Foreskin keratinocyte (primary cell): ENCODE measurements at places on chromosomes 3 and 15.
A peak's percentile ranks its signal among the peaks of the same experiment; 100 is the strongest.

DNA sequence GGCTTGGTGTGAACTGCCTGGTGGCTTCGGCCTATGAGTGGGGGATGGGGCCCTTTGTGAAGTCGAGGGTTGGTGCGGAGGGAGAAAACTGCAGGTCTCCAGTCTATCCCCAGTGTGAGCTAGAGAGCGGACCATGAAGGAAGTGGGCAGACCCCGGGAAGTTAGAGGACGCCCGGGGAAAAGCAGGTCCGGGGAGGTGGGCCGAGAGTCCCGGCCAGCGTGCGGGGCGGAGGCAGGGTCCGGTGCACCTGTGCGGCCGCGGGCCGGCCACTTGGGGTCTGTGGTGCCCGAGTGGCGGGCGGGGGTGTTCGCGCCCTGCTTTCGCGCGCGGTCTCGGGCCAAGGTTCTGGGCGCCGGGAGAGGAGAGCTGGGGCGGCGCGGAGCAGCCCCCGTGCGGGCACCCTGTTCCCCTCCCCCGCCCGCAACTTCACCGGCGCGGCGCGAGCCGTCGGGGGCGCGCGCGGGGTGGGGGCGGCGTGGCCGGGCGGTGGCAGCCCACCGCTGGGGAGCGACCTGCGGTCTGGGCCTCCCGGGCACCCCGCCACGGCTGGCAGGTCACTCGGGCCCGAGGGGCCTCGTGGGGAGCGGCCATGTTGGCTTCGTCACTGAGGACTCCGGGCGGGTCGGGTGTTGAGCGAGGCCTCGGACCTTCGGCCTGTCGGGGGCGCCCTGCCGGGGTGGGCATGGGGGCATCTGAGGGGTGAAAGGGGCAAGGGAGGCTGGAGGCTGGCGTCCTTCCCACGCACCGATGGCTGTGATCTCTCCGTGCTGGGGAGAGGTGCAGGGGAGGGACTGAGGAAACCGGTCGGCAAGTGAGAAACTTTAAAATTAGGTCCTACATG lies 4.8 kb downstream of the UBE2E1 start:
- DNase-seq = peak; percentile 32

GRCh38 chr3:12920967-12921366 lies 79.6 kb upstream of the RPL32 start:
- DNase-seq = no peak

DNA sequence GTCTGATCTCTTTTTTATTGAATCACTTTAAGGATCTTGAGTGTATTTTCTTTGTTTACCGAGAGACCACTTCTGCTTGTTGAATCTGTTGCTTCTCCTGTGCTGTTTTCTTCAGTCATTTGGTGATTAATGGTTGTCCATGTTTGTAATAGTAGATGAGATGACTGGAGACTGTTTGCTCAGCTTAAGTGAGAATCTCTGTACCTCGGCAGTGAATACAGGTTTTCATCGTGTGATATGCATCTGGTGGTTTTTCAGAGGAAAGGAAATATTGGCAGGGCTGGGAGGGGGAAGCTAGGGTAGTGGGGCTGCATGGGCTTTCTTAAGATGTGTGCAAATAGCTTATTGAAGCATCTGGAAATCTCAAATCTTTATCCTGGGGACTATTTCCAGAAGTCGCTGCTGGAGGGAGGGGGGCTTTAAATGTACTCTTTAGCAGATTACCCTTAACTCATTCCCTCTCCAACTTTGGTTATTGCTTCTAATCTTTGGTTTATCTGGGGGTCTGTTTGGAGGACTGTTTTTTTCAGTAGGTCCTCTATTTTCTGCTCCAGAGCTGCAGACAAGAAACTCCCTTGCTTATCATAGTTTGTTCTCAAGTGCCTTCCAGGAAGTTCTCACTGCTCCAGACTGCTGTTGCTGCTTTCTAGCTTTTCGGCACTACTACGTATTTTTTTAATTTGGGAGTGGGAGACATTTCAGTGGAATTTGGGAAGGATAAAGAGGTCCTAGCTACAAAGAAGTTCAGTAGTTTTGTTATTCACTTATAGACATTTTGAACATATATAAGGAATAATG lies 19.4 kb downstream of the CMTM8 start:
- no peak for DNase-seq

DNA sequence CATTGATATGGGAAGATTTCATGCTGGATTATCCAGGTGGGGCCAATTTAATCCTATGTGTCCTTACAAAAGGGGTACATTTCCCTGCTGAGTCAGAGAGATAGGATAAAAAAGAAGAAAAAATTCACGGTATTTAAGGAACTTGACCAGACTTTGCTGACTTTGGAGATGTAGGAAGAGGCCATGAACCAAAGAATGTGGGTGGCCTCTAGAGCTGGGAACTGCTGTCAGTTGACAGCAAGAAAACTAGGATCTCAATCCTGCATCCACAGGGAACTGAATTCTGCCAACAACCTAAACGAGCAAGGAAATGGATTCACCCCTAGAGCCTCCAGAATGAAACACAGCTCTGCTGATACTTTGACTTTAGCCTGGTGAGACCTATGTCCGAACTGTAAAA lies 148.1 kb upstream of the SLC24A5 start:
- DNase-seq = no peak

- no peak for DNase-seq
These were observed 450.8 kb upstream of the ADAMTS9 start for GRCh38 chr3:65138556-65138955.

GRCh38 chr15:25800761-25801515 lies 62.2 kb downstream of the ATP10A start:
- no peak for DNase-seq

GRCh38 chr15:36152936-36153335 lies 426.5 kb upstream of the CDIN1 start:
- no peak for DNase-seq

DNA sequence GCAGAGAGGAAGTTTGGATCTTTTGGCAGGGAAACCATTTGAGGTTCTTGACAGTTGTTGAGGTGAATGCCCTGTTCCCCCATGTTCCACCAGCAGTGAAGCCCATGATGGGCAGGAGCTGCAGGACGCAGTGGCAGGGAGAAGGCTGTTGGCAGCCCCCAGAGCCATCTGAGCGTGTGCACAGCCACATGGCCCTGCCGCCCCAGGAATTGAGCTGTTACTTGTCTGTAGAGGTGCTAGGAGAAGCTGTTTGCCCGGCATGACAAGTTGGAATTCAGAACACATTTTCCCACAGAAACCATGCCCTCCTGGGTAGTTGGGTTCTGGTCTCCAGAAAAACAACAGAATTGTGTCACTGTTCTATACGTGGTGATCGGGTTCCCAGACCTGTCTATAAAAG lies 218.2 kb upstream of the NR2E3 start:
- no peak for DNase-seq

DNA sequence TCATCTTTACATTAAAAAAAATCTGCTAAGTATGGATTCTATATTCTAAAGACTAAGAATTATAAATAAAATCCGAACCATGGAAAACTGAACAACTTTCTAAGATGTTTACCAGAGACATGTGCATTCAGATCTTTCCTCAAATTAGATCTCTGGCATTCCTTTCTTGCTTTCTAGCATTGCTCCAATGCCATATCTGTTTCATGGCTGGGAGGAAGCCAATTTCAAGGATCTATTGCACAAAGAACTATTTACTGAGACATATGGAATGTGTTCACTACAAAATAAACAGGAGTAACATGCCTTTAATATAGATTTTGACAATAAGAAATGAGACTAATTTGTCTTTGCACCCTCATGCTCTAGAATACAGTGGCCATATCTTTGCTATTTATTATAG lies 45.1 kb upstream of the NANOGP8 start:
- DNase-seq = no peak

- DNase-seq = no peak
These were observed 2.8 kb downstream of the UBE2E1 start for GRCh38 chr3:23808525-23808924.

- no peak for DNase-seq
These were observed 212.2 kb upstream of the PROK2 start for GRCh38 chr3:71997066-71997653.
